ENCODE measurements at places on chromosomes 6 and 20.

DNA sequence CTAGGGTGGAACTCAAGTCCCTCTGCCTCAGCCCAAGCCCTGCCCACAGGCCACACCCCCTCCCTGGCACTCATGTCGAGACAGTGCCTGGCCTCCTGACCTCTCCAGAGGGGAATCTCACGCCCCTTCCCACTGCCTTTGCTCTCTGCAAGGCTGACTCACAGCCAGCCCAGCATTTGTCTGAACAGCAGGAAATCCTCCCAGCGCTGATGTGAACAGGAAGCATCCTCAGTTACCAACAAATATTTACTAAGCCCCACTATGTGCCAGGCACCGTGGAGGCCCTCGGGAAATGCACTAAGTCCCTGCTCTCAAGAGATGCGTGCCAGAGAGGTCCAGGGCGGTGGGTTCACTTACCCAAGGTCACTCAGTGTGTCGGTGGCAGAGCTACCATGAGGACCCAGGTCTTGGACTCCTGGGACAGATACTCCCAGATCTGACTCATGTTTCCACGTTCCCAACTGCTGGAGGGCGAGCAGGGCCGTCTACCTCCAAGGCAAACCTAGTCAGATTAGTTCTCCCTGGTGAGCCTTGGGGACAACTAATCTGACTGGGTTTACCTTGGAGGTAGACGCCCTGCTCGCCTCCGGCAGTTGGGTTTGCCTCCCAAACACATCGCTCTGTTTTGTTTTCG is 7.8 kb downstream of the ADA start:
- DNase-seq: no peak

DNA sequence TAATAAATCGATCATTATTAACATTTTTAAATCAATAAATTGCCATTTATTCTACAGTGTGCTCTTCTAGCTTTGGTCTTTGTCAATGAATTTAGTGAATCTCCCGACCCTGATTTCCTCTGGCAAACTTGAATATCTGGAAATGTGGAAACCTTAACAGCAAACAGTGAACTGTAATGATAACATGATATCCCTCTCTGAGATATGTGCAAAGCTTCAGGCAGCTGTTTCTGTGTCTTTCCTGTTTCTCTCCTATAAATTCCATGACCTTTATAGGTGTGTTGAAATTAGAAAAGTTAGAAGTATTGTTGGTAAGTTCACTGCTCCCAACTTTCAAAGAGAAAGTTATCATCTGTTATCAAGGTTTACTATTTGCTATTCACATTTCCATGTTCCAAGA is 218.8 kb upstream of the RNF217 start:
- no peak for DNase-seq

DNA sequence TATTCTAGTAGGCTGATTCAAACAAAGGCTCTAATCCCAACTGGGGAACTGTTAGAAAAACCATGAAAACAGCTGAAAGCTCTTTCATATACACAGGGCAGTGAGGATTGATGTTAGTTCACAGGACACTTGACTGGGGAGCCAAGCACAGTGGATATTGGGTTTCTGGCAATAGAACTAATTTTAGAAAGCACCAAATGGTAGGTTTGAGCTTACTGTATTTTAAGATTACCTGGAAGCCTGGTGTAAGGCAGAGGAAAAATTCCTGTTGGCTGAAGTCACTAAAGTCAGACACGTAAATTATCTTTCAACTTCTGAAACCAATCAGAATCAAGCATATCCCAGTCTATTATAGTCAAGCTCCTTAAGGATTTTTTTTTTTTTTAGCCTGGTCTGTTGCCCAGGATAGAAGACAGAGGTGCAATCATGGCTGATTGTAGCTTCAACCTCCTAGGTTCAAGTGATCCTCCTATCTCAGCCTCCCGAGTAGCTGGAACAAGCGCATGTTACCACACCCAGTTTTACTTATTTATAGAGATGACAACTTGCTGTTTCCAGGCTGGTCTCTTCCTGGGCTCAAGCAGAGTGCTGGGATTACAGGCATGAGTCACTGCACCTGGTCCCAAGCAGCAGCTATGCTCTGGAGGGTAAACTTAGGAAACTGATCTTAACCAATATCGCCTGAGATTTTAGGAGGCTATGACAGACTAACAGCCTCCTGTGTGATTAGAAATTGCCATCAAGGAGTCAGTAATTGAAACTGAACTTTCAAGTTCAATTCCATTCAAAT is 32.5 kb upstream of the SYNCRIP start:
- peak; percentile 53 for DNase-seq

- DNase-seq: no peak
These were observed 15.2 kb upstream of the GUCA1A start for GRCh38 chr6:42158011-42158410.

GRCh38 chr6:132300323-132300949 is 100.8 kb downstream of the MOXD1 start:
- peak; percentile 36 for DNase-seq
